GM23248 (cell line): ENCODE measurements at places on chromosomes 12 and 14. TPM values are rescaled to one million over a fixed set of nuclear protein-coding genes. Genes with fewer than 3 reads are reported as not detected.

DNA sequence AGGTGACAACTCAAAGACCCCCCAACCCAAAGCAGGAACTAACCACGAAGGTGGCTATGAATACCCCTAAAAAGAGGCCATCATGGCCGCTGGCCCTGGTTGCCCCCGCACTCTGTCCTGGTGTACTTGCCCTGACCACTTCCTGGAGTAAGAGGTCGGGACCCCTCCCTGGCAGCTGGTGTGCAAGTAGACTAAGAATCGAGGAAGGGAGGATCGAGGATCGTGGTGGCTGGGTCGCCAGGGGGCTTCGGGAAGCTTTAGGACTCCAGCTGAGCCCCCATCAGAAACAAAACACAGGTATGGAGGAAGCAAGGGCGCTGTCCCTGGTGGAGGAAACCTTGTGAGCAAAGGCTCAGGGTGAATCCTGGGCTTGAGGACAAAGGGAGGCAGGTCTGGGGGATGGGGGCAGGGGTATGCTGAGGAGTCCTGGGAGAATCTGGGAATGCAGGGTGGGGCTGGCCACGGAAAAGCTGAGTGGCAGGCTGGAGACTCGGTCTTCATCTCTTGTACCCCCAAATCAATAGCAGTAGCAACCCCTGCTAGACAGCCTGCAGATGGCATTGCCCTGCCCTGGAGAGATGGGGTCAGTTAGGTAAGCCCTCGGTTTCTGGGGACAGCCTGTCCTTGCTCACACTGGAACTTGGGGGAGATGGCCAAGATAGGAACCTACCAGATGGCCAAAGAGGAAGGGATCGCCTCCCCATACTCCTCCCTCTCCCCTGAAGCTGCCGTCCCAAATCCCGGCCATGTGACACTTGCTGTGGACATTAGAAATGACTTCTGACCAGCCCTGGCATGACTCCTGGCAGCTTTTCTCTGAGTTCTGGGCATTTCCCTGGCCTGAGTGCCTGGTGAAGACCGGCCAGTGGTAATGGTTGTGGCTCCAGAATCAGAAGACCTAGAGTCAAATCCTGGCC lies 45.3 kb upstream of the ESRRB start:
- H3K36me3 ChIP-seq = no peaks in the 10 kb centered on the region
- H3K4me1 ChIP-seq = no peaks in the 10 kb centered on the region
- no peak overlapping the region for H3K27ac ChIP-seq
- no peak for DNase-seq

GRCh38 chr14:104105071-104105821 lies 19.7 kb downstream of the ASPG start:
- no peaks in the 10 kb centered on the region; the same call in 1 of the 2 replicates for H3K27me3 ChIP-seq
- no peak overlapping the region for H3K4me3 ChIP-seq
- H3K36me3 ChIP-seq = no peaks in the 10 kb centered on the region
- H3K4me1 ChIP-seq = no peaks in the 10 kb centered on the region
- H3K27ac ChIP-seq = no peak overlapping the region
- no peak for DNase-seq

- DNase-seq = no peak
- H3K4me3 ChIP-seq = no peak overlapping the region
- H3K36me3 ChIP-seq = no peaks in the 10 kb centered on the region
- H3K27me3 ChIP-seq = no peaks in the 10 kb centered on the region
- H3K4me1 ChIP-seq = no peaks in the 10 kb centered on the region
Observed at GRCh38 chr12:5733136-5733755, 211.8 kb downstream of the ANO2 start.

- H3K27me3 ChIP-seq = no peaks in the 10 kb centered on the region
- no peak for DNase-seq
- no peaks in the 10 kb centered on the region for H3K36me3 ChIP-seq
Observed at GRCh38 chr14:104181761-104182530, 43.6 kb downstream of the KIF26A start.

DNA sequence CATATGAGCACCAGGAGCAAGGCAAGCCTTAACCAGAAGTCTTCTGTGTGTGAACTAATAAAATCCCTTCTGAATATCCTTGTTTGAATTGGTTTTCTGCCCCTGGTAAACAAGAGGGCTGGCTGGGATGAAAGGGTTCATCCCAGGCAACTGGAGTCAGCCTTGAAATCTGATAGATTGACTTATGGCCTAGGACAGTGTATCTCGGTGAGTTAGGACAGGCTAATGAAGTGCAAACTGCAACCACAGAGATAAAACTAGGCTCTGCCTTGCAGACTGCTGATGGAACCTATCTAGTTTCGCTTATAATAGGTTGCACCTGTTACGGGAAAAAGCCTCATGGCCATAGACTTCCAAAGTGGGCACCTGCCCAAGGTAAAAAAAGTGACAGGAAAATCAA lies 451.9 kb upstream of the NOVA1 start:
- H3K27me3 ChIP-seq = no peaks in the 10 kb centered on the region
- no peaks in the 10 kb centered on the region for H3K4me1 ChIP-seq
- H3K27ac ChIP-seq = no peak overlapping the region
- H3K36me3 ChIP-seq = no peaks in the 10 kb centered on the region

Gene CIROP
- polyA plus RNA-seq = 0.09 TPM in 1 of 2 replicates, not detected in the other

Gene ERBB3
- polyA plus RNA-seq = 1.9 and 2.1 TPM in 2 replicates

Gene OTUB2
- 1.3 and 1.6 TPM in 2 replicates for polyA plus RNA-seq

Gene NELL2
- not detected in 2 replicates for polyA plus RNA-seq

Gene PRICKLE1
- polyA plus RNA-seq = 25.2 and 25.7 TPM in 2 replicates
